ENCODE measurements at places on chromosomes 11 and 22.
A peak's percentile ranks its signal among the peaks of the same experiment; 100 is the strongest.

GRCh38 chr11:64763526-64764039, 3.8 kb upstream of the PYGM start:
- DNase-seq, result no peak

GRCh38 chr11:106632283-106632682, 386.0 kb downstream of the GUCY1A2 start:
- no peak for DNase-seq

DNA sequence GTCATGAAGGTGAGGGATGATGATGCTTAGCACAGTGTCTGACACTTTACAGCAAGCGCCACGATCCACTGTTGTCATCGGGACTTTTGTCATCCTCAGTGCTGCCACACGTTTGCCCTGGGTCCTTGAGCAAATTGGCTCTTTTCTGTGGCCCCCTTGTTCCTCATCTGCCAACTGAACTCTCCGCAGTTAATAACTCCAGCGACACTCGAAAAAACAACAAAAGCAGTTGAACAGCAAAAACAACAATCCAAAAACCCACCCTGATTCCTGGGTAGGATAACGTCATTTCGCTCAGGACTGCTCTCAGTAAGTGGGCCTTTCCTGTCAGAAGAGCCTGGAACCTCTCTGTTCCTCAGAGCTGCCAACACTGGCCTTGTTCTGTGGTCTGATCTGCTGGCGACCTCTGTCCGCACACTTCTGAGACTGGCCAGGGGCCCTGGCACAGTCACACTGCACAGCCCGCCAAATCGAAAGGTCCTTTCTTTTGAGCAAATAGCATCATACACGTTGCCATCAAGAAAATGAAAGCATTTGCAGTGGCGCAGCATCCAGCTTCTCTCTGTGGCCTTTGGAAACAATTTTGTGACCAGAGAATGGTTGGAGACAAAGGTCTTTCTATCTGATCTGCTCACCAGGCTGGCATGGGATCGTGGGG, 79.9 kb upstream of the SYT13 start:
- no peak for DNase-seq

GRCh38 chr11:110015695-110016094, 77.5 kb upstream of the ZC3H12C start:
- DNase-seq, result no peak

- DNase-seq, result no peak
Measured at GRCh38 chr11:48052183-48053044, 72.1 kb downstream of the PTPRJ start.

DNA sequence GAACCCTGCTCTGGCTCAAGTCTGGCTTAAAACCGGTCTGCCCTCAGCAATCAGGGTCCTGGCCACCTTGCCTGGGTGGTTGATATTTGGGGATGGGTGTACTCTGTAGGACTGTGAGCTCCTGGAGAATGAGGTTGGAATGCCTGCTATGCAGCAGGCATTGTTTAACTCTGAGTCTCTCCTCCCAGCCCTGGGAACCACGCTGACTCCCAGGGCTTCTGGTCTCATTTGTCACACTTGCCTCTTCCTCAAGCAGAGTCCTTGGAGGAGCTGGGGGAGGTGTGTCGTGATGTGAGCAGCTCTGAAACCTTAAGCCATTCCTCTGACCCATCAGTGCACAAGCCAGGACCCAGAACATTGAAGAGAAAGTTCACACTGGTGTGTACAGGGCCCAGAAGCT, 340.1 kb downstream of the MN1 start:
- DNase-seq, result peak; percentile 84

DNA sequence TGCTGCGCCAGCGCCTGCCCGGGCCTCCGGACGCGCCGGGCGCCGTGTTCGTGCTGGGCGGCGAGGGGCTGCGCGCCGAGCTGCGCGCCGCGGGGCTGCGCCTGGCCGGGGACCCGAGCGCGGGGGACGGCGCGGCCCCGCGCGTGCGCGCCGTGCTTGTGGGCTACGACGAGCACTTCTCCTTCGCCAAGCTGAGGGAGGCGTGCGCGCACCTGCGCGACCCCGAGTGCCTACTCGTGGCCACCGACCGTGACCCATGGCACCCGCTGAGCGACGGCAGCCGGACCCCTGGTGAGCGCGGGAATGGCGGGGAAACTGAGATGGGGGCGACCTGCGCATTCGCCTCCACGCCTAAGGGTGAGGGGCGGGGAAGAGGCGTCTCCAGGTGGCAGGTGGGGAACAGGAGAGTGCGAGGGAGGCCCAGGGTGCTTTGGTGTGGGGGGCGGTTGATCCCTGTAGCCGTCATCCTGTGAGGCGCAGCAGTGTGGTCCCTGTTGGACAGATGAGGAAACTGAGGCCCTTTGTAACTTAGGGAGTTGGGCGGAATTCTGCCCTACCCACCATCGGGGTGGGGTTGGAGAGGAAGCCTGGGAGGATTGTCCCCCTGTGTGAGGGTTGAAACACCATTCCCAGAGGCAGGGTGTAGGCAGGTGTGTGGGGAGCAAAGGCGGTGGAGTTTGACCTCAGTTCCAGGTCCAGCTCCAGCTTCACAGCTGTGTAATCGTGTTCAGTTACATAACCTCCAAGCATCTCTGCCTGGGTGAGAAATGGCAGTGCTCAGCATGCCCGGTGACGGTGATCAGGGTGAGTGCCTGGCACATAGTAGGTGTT, 758 bp downstream of the PDXP start:
- DNase-seq, result no peak

DNA sequence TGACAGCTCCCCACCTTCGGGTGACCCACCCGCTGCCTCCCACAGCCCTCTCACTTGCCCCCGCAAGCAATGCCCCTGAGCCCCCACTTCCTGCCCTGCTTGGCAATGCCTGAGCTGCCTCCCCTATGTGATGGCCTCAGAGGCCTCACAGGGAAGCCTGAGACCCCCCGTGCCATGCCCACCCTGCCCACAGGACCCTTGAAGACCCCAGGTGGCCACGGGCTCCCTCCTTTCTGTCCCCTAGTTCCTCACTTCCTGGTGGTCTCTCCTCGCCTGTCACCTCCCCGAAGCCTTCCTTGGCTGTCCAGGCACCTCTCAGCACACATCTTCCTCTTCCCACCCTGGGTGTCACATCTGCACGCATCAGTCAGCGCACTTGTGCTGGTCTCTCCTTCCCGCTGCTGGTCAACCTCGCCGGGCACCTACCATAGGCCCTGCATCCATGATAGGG, 90.5 kb downstream of the BRD1 start:
- no peak for DNase-seq

GRCh38 chr11:67732045-67732787, 57.8 kb upstream of the ALDH3B2 start:
- no peak for DNase-seq

- no peak for DNase-seq
Measured at GRCh38 chr11:132464003-132464342, 1068.3 kb downstream of the OPCML start.

- no peak for DNase-seq
Measured at GRCh38 chr11:35918716-35919115, 25.1 kb upstream of the LDLRAD3 start.

DNA sequence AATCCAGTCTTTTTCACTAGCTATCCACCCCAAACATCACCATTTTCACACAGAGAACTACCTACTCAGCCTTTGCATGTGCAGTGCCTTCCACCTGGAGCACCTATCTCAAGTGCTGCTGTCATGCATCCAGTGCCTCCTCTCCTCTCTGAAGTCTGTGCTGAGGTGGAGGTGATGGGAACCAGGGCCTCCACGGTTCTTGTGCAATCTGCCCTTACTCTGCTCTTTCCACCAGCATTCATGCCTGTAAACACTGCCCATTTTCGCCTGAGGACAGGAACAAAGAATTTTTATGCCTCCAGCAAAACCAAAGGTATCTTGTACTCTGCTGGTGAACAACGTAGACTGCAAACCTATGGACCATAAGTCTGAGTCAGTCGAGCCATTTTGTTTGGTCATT, 27.0 kb downstream of the PITPNB start:
- DNase-seq, result no peak

DNA sequence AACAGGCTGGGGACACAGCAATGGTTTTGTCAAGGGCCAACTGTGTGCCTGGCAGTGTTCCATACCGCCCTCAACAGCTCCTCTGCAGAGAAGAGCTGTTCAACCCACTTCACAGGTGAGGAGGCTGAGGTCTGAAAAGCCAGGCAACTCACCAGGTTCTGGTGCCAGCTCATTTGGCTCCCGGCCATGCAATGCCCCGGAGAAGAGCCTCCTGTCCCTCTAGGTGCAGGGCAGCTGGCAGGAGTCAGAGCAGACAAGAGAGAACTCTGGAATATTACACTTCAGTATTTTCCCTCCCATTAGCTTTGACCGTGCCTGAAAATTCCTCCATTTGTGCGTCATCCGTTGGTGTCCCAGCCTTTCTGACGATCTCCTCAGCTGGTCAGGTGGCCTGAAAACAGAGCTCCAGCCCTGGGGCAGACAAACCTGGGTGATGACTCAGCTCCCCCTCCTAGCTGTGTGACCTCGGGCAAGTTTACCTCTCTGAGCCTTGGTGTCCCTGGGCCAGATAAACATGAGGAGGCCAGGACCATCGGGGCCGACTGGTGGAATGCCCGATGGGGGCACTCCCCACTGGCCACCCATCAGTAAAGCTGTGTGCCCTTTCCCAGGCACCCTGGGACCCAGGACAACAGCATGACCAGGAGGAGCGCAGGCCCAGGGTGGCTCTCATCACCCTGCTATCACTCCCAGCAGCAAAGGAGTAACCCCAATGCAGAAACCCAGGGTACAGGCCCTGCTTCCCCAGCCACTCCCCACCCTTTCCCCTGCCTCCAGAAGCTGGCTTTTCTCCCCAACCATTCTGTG, 9.6 kb upstream of the C1QTNF6 start:
- no peak for DNase-seq

DNA sequence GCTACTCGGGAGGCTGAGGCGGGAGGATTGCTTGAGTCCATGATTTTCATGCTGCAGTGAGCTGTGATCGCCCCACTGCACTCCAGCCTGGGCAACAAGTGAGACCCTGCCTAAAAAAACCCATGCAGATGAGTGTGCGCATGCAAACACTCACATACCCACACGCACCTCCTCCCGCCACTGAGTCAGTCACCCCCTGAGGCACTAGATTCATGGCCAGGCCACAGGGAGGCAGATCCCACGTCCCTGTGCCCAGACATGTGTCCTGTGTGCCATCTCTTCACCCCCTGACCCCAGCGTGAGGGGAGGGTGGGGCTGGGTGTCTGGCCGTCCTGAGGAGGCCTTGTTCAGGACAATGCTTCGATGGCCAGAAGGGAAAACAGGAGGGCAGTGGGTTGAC, 15.5 kb downstream of the RELT start:
- DNase-seq, result no peak

- DNase-seq, result no peak
Measured at GRCh38 chr22:39985383-39986035, 9.2 kb upstream of the FAM83F start.

DNA sequence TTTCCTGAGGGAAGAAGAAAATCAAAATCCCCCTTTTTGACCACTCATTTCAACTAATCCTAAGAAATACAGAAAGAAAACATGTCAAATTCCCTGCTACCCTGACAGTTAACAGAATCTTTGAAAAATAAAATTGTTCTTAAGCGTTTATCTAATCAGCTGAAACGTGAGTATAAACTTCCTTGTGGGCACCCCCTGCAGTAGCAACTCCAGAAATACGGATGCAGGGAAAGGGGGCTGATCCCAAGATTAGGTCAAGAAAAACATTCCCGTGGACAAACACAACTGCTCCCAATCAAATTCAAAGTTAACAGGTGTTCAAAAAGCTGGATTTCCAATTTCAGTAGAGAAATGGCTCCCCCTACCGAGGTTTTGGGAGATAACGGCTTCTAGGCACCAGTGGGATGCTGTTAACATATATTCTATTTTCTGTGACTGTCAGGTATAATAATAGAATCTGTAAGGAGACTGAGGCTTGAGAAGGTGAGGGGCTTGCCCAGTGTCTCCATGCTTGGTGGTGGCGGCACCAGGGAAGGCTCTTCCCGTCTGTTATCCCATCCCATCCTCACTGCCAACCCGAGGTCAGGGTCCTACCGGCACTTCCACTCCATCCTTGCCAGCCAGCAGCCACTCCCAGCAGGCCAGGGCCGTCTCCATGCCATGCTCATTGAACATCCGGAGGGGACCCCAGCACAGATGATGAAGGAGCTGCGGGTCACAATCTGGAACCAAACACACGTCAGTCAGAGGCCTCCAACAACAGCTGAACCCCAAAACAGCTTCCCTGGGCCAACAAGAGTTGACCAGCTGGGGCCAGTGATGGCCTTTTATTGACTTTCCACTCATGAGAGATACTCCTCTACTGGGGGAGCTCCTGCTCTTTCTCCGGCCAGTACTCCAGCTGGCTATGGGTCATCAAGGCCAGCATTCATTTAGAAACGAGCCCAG, 32.0 kb upstream of the SERPIND1 start:
- DNase-seq, result no peak

DNA sequence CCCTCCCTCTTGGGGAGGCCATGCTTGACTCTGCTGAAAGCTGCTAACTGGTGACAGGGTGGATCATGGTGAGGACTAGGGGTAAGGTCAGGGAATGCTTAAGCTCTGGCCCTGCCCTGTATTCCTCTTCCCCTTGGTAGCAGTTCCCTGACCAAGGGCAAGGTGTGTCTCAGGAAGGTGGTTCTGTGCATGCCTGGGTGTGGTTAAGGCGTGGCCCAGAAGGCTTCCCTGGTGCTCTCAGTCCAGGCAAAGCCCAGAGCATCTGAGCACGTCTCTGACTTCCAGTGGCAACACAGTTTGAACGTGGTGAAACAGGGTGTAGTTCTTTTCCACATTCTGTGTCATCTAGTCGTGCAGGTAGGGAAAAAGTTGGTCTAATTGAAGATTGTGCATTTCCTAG, 53.1 kb upstream of the HORMAD2 start:
- no peak for DNase-seq

GRCh38 chr22:45828841-45829240, 148.1 kb downstream of the WNT7B start:
- DNase-seq, result no peak

- DNase-seq, result no peak
Measured at GRCh38 chr11:70430671-70431574, 32.6 kb downstream of the CTTN start.

DNA sequence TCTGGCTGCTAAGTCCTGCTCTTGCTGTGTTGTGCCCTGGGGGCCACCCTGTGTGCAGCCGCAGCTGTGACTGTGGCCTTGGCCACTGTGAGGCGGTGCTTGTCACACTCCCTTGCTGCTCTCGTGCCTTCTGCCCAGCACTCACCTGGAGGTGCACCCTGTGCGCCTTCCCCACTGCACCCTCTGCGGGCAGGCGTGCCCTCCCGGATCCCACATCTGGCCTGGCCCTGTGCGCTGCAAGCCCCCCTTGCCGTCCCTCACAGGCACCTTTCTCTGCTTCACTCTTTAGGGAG, 27.2 kb downstream of the TBX1 start:
- no peak for DNase-seq

DNA sequence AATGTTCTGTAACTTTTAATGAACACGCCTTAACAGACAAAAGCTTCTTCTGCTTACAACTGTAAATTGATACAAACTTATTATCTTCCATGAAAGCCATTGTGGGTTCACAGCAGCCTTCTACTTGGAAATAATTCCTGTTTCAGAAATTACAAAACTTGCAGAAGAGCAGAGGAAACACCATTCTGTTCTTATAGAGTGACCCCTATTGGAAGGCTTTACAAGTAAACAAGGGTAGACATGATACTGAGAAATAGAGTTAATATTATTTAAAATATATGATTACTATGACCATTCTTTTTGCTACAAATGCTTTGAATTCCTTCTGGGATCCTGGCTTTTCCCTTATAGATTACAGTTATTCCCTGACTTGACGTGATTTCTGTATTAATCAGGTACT, 32.4 kb upstream of the KCNA4 start:
- DNase-seq, result no peak

GRCh38 chr22:41036924-41037323, 55.5 kb upstream of the EP300 start:
- DNase-seq, result no peak

- no peak for DNase-seq
Measured at GRCh38 chr11:120035756-120036155, 102.2 kb downstream of the TRIM29 start.

- no peak for DNase-seq
Measured at GRCh38 chr11:124511745-124512144, 31.7 kb downstream of the OR8B12 start.
